ENCODE measurements at places on chromosomes 5 and 9.

DNA sequence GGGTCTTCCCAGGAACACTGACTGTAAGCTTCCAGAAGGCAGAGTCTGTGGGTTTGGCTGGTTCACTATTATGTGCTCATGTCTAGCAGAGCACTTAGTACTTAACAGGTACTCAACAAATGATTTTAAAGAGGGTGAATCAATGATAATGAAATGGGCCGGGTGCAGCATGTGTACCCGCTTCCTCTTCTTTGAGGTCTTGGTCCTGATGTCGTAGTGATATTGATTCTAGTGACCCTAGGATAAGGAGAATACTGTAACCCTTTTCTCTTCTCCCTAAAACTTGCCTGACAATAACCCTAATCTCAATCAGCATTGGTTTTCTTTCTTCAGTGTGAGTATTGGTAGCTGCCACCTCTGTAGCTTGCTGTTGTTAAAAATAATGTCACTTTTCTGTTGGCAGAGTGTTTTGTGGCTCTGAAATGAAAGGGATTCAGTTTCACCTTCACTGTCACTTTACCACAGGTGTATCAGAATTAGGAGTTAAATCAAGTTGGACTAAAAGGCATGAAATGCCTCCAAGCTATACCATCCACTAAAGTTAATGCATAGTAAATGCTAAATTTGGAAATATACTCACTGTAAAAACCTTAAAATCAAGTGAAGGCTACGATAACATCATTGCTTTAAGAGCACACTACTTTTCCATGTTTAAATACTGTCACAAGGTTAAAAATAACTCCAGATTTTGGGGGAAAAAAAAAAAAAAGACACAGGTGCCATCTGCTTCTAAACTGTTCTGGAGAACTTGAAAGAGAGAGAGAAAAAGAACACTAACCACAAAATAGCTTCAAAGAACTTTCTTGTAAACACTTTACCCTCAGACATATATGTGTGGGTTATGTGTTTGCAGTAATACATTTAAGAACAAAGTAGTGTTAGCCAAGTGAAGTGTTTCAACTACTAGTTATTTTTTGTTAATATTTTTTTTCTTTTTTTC is 6.0 kb downstream of the CAMK4 start:
- DNase-seq = no peak

DNA sequence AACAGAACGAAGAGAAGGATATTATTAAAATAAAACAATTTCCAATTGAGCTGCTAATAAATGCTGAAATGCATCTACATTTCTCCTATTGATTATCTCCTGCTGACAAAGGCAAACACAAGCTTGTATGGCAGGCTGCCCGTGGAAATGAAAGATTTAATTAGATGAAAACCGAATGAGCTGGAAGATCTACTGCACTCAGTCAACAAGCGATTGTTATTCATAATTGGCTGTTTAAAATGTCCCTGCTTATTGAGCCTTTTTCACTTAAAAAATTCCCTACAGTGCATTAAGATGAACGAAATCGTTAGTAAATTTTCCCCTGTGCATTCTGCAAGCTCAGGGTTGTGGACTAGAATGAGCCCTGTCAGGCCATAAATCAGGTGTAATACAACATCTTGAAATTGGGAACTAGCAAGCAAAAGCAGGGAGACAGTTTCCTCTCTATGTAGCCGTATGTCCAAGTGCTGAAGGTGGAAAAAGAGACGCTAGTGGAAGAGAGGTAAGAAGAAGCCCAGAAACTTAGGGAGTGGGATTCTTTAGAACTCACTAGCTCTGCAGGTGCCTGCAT is 28.5 kb upstream of the KIF4B start:
- DNase-seq = no peak

DNA sequence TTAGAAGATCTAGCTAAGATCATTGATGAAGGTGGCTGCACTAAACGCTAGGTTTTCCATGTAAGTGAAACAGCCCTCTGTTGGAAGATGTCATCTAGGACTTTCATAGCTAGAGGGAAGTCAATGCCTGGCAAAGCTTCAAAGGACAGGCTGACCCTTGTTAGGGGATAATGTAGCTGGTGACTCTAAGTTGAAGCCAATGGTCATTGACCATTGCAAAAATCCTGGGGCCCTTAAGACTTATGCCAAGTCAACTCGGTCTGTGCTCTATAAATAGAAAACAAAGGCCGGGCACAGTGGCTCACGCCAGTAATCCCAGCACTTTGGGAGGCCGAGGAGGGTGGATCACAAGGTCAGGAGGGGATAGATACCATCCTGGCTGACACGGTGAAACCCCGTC is 26.6 kb upstream of the FIBCD1 start:
- DNase-seq = no peak

DNA sequence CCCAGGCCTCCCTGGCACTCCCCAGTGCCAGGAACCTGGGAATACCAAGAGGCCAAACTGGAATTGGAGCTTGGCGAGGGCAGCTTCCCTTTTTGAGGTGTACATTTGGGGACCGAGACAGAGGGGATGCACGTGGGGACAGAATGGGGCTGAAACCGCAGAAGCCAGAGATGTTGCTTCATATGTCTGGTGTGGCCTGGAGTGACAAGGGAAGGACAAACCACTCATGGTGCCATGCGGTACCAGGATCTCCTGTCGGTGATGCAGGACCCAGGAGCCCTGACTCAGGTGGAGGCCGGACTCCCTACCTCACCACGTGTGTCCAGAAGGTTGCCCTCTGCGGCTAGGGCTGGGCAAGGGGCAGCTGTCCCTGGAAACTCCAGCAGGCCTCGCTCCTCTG is 4.0 kb upstream of the CSF2 start:
- no peak for DNase-seq

DNA sequence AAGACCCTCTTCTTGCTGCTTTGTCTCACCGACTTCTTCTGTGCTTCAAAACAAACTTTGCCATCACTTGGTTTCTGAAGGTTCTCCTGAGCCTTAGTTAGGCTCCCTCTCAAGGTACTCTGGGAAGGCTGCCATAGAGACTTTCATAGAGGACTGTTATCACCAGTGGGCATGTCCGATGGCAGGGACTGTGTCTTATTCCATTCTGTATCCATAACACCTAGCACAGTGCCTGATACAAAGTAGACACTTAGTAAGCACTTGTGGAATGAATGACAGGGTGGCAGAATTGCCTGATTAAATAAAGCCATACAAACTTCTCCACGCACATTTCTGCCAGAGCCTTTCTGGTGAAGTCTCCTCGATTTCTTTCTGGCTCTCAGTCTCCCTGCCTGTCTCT is 32.7 kb downstream of the AGXT2 start:
- no peak for DNase-seq

- no peak for DNase-seq
Observed at GRCh38 chr9:136047076-136047774, 47.9 kb downstream of the NACC2 start.

DNA sequence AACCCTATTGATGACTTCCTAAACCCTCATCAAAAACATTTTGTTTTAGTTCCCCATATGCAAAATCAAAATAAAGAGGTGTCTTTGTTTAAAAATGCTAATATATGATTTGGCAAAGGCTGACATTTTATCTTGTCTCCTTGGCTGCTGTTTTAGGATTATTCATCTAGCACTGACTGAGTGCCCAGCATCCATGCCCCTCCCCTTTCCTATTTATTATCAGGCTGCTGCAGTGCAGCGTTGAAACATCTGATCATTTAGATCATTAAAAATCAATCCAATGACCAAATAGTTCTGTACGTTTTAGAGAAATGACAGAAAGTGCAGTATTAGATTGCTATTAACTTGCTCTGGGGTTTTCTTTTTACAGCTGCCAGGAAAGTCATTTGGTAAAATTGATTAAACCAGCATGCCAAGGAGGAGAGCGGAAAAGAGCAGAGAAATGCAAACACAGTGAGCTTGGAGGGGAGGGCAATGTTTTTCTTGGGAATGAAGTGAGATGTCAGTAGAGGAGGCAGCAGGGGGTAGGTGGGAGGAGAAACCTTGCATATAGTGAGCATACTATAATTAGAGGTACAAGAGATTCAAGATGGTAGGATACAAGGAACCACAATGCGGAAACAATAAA is 286.3 kb downstream of the PDE4D start:
- DNase-seq = no peak

GRCh38 chr5:79172269-79172668 is 60.7 kb downstream of the BHMT start:
- DNase-seq = no peak

DNA sequence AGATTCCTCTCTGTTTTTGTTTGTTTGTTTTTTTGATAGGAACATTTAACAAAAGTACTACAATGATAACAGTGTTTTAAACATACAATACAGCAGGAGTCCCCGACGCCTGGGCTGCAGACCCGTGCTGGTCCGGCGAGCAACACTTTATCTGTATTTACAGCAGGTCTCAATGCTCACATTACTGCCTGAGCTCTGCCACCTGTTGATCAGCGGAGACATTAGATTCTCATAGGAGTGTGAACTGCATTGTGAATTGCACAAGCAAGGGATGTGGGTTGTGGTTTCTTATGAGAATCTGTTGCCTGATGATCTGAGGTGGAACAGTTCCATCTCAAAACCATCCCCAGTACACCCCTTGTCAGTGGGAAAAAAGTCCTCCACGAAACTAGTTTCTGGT is 1068.5 kb upstream of the CDH10 start:
- no peak for DNase-seq

DNA sequence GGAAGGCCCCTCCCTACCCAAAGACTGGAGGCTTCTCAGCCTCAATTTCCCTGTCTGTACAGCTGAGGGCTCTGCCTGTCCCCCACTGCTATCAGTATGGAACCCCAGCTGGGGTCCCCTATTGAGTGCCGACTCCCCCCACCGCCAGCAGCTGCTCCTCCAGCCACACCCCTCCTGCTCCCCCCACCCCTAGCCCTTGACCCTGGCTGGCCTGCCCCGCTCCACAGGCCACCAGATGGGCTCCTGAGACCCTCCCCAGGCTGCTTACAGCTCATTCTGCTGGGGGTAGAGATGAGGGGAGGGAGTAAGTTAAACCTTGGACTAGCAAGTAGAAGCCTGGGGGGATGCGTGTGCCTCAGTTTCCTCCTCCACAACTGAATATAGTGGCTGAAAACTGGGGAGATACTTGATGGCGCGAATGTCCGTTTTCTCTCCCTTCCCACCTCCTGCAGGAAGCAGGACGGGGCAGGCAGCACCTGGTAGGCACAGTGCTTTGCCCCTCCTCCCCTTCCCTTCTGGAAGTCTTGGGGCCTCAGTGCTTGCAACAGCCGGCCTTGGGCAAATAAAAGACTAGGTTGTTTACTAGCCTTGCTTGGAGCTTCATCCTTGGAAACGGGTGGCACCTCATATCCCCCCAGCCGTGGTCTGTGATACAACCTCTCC is 19.1 kb downstream of the URM1 start:
- DNase-seq = no peak

GRCh38 chr9:109442716-109443115 is 55.4 kb downstream of the PTPN3 start:
- no peak for DNase-seq

DNA sequence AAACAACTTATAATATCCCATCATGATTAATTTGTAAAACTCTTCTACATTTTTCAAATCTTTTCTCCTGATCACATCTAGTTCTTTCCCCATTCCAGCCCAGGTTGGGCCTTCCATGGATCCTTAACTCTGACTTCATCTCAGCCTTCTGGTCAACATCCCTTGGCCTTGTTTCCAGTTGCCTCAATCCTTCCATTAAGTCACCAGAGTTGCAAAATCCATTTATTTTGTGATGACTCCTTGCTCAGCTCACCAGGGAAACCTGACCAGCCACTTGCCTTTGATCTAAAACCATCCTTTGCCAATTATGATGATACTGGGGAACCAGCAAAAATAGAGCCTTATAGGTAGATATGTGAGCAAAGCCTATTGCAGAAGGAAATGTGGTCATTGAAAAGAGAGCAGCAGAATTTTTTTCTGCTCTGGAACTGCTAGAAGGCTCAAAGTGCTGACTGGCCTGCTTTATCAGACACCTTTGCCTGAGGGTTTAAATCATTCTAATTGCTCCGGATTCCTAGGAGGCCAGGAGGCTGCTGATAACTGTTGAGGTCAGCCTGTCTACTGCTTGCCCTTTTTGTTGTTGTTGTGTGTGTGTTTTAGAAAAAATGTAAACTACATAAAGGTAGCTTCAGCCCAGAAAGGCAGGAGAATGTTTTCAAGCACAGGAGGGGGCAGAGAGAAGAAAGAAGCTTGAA is 512.2 kb upstream of the GRIA1 start:
- no peak for DNase-seq

GRCh38 chr5:156259618-156260017 is 67.3 kb upstream of the SGCD start:
- DNase-seq = no peak

DNA sequence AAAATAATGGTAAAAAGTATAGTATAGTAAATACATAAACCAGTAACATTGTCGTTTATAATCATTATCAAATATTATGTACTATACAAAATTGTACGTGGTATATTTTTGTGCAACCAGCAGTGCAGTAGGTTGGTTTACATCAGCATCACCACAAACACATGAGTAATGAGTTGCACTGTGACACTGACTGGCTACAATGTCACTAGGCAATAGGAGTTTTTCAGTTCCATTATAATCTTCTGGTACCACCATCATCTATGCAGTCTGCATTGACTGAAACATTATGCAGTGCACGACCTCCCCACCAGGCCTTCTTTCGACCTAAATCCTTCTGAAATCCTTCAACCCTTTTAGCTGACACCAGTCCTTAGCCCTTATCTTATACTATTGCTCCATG is 105.8 kb downstream of the SREK1 start:
- no peak for DNase-seq

- no peak for DNase-seq
Observed at GRCh38 chr5:102778478-102778877, 23.4 kb downstream of the PAM start.

DNA sequence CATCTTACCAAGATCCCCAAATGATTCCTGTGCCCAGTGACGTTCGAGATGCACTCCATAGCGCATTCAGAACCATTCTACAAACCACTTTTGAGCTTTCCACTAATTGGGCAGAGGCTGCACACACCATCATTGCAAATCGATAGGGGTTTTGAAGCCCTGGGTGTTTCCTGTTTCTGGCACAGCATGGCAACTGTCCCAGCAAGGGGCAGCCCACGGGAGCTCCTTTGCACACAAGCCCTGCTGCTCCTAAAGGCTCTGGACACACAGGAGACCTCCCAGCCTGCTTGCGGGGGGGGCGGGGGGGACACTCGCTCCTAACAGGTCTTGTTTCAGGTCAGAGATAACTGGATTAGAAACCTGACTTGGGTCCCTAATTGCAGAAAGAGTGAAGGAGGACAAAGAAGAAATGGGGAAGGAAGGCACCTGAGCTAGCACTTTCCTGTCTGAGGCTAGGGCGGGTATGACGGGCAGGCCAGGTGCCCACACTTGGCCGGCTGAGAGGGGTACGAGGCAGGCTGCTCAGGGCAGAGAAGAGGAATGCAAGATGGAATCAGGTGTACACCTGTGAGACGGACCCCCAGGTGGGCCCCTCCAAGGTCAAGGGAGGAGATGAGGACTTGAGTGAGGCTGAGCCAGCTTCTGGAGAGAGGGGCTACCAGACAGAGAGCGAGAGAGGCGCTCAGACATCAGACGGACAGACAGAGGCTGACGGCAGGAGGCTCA is 820 bp downstream of the FBP1 start:
- DNase-seq = no peak

- DNase-seq = no peak
Observed at GRCh38 chr9:118962426-118962825, 406.8 kb downstream of the BRINP1 start.

GRCh38 chr9:13487498-13487897 is 208.0 kb upstream of the MPDZ start:
- DNase-seq = no peak
